Stimulated activated CD4-positive, alpha-beta T cell treated with anti-CD3 and anti-CD28 coated beads, Interleukin-12 subunit alpha, Interleukin-12 subunit beta, amount 100 ng/mL, for 48 hours (primary cell): ENCODE measurements at places on chromosomes 1 and 21.
A peak's percentile ranks its signal among the peaks of the same experiment; 100 is the strongest.

DNA sequence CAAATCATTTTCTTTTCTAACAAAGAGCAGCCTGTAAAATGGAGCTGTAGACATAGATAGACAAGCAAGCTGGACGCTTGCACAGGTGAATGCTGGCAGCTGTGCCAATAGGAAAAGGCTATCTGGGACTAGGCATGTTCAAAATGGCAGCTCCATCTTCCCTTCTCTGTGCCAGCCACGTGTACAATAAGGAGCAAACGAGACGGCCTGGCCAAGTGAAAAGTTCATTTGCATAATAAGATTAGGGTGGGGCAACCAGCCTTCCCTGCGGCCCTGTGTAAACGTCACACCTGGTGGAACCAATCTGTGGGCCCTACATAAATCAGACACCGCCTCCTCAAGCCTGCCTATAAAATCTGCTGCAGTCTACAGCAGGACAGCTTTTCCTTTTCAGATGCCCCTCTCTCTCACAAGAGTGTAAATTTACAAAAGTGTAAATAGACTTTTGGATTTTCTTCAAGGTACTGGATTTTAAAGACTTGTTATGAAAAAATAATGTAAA is 16.6 kb upstream of the EDEM3 start:
- DNase-seq = no peak

DNA sequence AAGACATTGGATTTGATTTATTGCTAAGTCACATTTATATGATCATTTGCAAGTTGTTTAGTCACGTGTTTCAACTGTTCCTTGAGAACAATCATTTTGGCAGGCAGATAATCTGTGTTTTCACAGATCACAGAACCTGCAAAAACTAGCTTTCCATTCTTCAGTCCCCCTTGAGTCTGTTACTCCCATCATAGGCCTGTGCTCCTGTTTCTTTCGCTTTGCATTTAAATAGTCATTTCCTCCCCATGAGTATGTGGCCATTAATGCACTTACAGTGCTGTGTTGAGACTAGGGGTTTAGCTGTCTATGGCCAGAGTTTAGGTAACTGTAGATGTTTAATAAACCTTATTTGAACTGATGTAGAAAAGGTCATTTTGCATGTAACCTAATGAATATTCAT is 214.5 kb downstream of the PATJ start:
- DNase-seq = no peak

- peak; percentile 30 for DNase-seq
Measured at GRCh38 chr1:179080866-179081686, 794 bp upstream of the TOR3A start.

GRCh38 chr1:46158312-46159281 is 16.3 kb upstream of the TSPAN1 start:
- DNase-seq = no peak

GRCh38 chr1:184380468-184380867 is 6.4 kb upstream of the C1orf21 start:
- DNase-seq = no peak

- peak; percentile 40 for DNase-seq
Measured at GRCh38 chr1:171794085-171794484, 12.6 kb downstream of the METTL13 start.

DNA sequence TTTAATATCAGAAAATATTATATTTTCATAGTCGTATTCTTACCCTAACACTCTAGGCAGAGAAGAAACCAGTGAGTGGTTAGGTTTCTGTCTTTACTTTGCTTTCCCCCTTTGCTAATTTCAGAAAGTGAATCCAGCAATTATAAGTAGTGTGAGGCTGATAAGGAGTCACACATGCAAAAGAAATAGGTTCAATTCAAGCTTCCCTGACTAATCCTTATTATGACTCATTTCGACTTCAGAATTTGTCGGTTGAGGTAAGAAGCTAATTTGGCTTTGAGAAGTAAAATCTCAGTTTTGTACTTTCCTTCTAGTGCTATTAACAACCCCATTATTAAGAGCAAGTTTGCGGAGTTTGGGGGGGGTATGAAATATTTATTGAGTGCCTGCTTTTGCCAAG is 22.4 kb downstream of the ESRRG start:
- no peak for DNase-seq

- no peak for DNase-seq
Measured at GRCh38 chr1:66380452-66381212, 153.3 kb upstream of the SGIP1 start.

DNA sequence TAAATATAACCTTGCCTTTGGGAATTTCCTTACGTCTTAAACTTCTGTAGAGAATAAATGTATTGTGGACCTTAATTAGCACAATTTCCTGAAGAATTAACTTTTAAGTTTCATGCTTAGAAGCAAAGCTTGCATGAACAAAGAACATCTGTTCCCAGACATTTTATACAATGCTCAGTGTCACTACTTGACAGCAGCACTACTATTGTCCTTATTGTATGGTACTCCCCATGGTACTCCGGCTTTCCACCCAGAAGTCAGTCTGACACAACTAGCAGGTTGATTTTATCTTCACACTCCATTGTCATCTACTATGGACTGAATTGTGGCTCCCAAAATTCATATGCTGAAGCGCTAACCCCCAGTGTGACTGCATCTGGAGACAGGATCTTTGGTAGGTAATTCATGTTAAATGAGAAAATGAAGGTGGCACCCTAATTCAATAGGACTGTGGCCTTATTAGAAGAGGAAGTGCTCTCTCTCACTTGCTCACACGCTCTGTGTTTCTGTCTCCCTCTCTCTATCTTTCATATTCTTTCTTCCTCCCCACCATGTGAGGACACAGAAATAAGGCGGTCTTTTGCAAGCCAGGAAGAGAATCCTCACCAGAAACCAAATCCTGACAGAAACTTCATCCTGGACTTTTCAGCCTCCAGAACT is 10.7 kb upstream of the OR2B11 start:
- no peak for DNase-seq
